ENCODE measurements at places on chromosomes 1 and 21. TPM values are rescaled to one million over a fixed set of nuclear protein-coding genes. Genes with fewer than 3 reads are reported as not detected.

DNA sequence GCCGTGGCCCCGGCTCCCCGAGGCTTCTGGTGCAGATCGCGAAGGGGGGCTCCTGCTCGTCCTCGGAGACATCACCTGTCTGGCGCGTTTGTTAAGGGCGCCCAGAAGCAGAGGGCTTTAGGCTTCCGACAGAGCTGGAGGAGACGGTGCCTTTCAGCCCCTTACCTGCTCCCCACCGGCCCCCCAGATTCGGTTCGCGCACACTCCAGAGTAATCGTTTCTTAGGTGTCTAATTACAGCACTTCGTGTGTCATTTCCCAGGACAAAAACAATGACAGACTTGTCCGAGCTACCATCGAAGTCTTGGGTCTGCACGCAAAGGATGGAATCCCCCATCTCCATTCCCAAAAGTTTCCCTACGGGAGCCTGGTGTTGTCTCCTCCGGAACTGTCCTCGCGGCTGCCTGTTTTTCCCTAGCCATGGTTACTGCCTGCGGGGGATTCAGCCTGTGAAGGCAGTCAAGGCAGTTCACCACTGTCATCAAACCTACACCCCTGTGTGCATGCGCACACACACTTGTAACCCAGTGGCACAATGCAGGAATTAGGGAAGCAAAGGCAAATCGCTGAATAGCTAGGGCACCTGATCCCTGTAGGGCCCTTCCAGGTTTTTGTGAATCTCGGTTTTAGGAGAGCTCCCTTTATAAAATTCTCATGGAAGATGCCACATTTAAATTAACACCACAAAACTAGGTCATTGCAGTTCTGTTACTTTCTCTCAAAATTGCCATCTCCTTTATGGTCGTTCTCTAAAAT is 738 bp upstream of the CDC42BPA start:
- DNase-seq, result peak; percentile 66

DNA sequence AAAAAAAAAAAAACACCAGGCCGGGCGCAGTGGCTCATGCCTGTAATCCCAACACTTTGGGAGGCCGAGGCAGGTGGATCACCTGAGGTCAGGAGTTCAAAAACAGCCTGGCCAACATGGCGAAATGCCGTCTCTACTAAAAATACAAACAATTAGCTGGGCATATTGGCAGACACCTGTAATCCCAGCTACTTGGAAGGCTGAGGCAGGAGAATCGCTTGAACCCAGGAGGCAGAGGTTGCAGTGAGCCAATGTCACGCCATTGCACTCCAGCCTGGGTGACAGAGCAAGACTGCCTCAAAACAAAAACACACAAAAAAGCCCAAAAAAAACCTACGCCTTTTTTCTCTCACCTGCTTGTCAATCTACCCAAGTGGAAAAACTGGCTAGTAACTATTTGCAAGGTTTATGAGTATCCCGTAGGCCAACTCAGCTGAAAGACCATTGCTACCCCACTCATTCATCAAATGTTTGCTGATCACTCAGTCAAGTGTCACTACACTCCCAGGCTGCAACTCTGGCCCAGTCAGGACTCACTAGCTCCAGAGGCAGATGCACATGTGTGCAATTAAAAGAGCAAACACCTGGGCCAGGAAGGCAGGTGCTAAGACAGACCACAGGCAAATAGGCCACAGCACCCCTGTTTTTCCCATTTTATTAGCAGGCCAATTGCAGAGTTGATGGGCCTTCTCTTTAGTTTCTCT is 2.0 kb downstream of the CSRP1 start:
- DNase-seq, result no peak

The NPHS2 gene
- not detected for total RNA-seq

- DNase-seq, result no peak
Measured at GRCh38 chr21:35420656-35421055, 371.6 kb upstream of the RUNX1 start.

- DNase-seq, result no peak
Measured at GRCh38 chr1:25927521-25928265, 21.5 kb upstream of the STMN1 start.

- no peak for DNase-seq
Measured at GRCh38 chr1:107122225-107122624, 18.6 kb upstream of the NTNG1 start.

- DNase-seq, result peak; percentile 27
Measured at GRCh38 chr1:151574575-151575529, 34.7 kb downstream of the TUFT1 start.

DNA sequence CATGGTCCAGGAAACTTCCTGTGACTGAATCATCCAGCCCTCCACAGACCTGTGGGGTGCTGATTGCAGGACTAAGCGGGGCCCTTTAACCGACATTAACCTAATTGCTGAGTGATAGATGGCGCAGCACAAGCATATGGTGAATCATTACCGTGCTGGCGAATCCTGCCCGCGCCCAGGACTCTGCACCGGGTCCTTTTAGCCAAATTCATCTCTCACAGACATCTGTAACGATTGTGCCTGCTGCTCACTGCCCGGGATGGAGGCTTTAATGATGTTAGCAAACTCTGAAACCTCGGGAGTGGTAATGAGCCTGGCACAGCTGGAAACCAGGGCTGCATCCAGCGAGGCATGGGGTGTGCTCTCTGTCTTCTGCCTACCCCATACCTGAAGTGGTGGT is 147.3 kb upstream of the CD34 start:
- DNase-seq, result no peak

The NEGR1 gene
- total RNA-seq, result 4.0 TPM

- no peak for DNase-seq
Measured at GRCh38 chr1:115790356-115790755, 21.8 kb upstream of the CASQ2 start.

DNA sequence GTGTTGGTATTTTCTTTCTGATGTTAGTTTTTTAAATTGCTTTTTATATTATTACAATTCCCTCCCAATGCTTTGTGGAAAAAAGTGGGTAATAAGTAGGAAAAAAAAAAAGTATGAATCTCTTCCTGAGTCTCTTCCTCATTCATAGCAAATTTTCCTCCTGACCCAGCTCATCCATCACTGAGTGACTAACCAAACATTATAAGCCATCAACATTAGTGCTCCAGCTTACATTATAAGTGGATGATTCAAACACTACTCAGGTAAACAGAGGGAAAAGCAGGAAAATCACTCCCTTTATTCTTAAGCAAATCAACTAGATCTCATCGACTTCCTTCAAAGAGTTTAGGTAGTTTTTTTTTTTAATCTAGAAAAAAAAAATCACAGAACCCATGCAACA is 15.4 kb upstream of the SAMD13 start:
- DNase-seq, result no peak

- DNase-seq, result no peak
Measured at GRCh38 chr1:171366085-171366484, 52.1 kb downstream of the FMO4 start.

DNA sequence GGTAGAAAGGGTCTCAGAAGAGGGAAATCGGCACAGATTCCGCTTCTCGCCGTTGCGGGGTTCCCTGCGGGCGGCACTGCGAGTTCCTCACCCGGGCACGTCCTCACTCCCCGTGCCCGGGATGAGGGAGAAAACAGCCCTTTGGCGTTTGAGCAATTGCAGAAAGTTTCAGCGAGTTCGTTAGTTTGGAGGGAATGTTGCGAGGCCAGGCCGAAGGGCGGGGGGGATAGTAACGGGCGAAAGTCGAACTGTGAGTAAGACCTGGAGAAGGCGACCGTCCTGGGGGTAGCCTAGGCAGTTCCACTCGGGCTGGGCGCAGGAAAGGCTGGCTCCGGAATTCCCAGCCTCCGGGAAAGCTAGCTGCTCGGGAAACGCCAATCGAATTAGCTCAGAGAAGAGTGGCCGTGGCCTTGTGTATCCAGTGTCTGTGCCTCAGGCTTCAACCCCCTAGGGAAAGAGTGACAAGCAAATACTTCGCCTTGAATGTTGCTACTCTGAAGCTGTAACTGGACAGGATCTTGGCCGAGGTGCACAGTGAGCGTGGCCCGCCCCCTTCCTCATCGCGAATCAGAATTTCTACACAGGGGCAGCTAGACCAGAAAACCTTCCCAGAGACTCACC is 787 bp downstream of the PTGFR start:
- DNase-seq, result peak; percentile 20

GRCh38 chr1:15578921-15579682 is 5.7 kb downstream of the AGMAT start:
- DNase-seq, result no peak

DNA sequence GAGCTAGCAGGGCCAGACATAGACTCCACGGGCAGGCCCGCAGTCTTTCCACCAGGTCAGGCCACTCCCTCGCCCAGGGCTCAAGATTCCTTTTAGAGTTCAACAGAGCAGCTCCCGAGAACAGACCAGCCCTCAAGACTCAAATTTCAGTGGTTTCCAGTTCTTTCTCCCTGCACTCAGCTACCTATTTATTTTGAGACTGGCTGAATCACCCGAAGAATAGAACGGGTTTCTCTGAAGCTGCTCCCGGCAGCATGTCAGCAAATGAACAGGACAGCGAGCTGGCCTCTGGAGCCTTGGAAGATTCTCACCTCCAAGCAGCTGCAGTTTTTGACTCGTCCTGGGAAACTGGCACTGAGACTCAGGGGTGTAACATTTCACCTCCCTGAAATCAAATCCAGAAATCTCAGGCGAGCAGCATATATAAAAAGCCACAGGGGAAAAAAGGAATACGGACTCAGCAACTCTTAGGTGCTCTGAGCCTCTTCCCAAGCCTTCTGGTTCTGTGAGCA is 177.9 kb downstream of the CLIC6 start:
- peak; percentile 50 for DNase-seq

The ZNF695 gene
- 1.2 TPM for total RNA-seq

DNA sequence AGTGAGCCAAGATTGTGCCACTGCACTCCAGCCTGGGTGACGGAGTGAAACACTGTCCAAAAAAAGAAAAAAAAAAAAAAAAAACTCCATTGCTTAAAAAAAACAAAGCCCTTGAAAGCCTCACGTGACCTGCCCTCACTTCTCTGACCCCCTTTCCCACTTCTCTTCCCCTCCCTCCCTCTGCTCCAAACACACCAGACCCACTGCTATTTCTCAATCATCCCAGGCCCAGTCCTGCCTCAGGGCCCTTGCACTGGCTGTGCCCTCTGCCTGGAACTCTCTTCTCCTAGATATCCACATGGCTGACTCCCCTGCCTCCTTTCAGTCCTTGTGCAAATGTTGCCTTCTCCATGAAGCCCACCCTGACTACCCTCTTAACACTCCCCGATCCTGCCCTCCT is 45.4 kb upstream of the TARDBP start:
- DNase-seq, result no peak

DNA sequence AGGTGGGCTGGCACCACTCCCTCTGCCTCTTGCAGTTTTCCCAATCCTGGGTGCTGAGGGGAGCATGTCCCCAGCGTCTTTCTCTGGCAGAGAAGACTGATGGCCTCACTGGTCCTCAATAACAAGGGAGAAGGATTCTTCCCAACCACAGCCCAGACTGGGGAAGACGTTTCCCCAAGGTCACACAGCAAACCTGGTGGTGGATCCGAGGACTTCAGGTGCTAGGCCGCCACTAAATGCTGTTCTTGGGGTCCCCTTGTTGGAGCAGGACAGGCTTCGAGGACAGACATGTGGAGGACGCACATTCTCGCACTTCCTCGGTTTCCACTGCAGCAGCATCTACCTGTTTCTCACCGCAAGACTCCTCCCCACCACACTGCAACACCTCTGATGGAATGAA is 30.9 kb upstream of the PAX7 start:
- DNase-seq, result no peak

GRCh38 chr1:194366705-194367104 is 1180.3 kb upstream of the B3GALT2 start:
- DNase-seq, result no peak

DNA sequence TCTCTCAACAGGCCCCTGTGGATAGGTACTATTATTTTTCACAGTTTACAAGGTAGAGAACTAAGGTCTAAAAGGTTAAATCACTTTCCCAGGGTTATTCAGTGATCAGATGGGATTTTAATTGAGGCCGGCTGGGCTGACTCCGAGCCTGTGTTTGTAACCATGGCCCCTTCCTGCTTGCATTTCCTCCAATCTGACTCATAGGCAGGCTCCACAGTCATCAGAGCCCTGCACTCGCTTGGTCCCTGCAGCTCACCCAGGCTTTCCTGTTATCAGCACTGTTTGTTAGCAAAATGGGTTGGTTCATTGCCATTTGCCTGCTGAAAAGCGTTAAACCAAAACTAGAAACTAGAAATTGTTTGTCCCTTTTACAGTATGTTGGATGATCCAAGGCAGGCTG is 41.4 kb upstream of the LMX1A start:
- no peak for DNase-seq

The TMEM52 gene
- 9.8 TPM for total RNA-seq

GRCh38 chr1:79899914-79900313 is 893.4 kb upstream of the ADGRL4 start:
- DNase-seq, result no peak

- peak; percentile 72 for DNase-seq
Measured at GRCh38 chr1:17550729-17551584, 11.5 kb downstream of the ARHGEF10L start.

The ARHGAP29 gene
- 8.6 TPM for total RNA-seq

DNA sequence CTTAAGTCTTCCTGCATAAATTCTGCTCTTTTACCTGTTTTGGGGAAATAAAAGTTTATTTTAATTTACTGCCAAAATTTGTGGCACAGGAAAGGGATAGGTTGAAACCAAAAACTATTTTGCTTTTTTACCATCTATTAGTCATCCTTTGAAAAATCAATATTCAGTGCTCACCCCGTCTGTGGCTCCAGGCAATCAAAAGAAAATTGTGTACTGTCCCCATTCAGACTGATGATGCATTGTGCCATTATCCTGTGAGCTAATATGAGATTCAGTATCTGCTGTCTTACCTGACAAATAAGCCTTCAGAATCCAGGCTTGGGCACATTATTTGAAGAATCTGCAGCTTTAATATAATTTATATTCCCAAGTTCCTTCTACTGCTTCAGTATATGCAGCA is 650.7 kb downstream of the KIF26B start:
- no peak for DNase-seq

GRCh38 chr1:86503406-86504136 is 34.8 kb downstream of the CLCA1 start:
- DNase-seq, result peak; percentile 48

GRCh38 chr1:200262326-200262965 is 147.4 kb downstream of the ZNF281 start:
- no peak for DNase-seq

Data from colonic mucosa (tissue), 4 donors.